T47D (cell line): ENCODE measurements at places on chromosomes 7 and 10.

GRCh38 chr10:35821339-35821911 lies 179.3 kb upstream of the FZD8 start:
- no peak for DNase-seq

DNA sequence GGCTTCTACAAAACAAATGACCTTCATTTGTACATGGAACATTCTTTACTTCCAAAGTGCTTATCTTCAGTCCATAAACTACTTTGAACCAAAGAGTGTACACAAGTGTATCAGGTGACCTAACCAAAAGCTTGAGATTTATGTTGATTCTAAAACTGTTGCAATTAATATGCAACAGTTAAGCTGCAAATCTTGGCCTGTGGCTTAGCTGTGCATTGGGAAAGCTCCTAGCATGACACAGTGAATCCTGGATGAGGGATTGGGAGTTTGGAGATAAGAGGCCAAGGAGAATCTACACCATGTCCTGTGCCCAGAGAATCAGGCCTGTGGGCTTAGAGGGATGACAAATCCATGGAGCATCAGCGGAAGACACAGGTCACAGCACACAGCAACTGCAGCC lies 105.2 kb upstream of the GSDME start:
- DNase-seq = no peak

GRCh38 chr10:28385748-28386502 lies 83.1 kb upstream of the MPP7 start:
- DNase-seq = no peak

- DNase-seq = no peak
Observed at GRCh38 chr7:133795068-133795665, 332.0 kb upstream of the LRGUK start.

DNA sequence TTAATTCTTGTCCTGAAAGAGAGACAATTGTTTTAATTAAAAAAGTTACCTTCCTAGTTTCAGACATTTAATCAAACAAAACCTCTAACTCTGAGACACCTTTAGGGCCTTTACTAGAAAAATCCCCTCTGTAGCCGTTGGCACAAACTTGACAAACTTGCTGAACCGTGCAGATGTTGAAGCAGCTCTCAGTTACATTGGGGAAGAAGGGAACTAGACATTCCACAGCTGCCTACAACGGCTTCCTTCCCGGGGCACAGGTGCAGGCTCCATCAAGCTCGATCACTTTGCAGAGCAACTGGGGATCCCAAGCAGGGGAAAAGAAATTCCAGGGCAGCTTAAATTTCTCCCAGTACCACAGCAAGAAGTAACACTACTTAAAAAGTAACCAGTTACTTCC lies 141.3 kb downstream of the SKAP2 start:
- DNase-seq = no peak

GRCh38 chr10:81866753-81867152 lies 8.2 kb upstream of the NRG3 start:
- DNase-seq = no peak

DNA sequence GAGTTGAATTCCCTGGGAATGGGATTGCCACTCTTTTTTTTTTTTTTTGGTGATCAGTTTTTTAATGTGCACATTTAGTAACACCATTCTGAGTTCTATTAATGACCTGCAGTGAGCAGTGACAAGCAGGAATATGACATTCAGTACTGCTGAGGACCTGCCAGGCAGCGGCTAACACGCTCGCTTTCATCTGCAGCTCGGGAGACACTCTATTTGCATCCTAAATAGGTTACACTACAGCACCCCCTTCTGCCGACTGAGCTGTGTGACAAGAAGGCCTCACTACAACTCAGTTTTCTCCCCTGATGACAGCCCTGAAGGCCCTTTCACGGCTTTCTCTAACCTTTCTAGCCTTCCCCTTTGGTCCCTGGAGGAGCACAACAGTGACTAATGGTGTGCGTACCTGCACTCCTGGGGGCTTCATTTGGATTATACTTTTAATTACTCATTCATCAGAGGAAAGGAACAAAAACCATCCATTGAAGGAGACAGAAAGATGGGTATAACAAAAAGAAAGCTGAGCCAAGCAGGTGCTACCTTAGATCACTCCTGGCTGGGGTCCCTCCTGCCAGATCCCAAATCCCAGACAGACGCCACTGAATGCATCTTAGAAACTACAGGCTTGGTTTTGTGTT lies 872.4 kb downstream of the LRMDA start:
- DNase-seq = peak; percentile 67
